Stimulated activated CD4-positive, alpha-beta T cell treated with anti-CD3 and anti-CD28 coated beads, Interleukin-15, amount 100 ng/mL, for 48 hours (primary cell): ENCODE measurements at places on chromosomes 3 and 15.

GRCh38 chr3:17782751-17783150 is 40.3 kb upstream of the TBC1D5 start:
- no peak for DNase-seq

DNA sequence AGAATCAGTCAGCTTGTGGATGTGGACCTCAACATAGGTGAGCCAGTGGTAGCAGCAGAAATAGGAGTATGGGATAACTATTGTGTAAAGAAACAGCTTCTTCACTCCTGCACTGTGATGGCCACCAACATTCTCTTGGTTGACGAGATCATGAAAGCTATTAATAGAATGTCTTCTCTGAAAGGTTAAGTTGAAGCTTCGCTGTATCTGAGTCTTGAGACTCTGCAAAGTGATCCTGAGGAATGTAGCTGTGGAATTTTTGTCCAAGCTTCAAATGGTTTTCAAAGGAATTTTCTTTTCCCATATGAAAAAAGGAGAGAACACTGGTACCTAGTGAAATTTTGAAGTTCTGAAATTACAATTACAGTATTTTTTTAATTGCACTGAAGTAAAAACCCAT is 146.3 kb downstream of the GMNC start:
- DNase-seq: no peak

- no peak for DNase-seq
Observed at GRCh38 chr3:60631509-60631908, 619.7 kb downstream of the FHIT start.

GRCh38 chr15:34018021-34018645 is 20.9 kb downstream of the AVEN start:
- no peak for DNase-seq

DNA sequence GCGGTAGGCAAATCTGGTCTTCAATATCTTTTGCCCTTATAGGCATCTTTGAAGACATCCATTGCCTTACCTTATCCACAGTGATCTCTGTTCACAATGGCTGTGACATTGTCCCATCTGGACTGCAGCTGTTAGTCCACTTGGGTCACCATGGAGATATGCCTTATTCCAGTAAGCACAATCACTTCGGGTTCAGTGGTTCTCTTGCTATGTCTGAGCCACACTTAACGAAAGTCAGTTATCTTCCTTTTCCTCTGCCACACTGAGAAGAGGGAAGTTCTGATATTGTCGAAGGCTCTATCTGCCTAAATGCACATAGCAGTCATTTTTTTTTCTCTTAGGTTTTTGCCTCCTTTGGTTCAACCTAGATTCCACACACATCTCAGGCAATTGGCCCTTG is 119.0 kb upstream of the SATB1 start:
- DNase-seq: no peak

DNA sequence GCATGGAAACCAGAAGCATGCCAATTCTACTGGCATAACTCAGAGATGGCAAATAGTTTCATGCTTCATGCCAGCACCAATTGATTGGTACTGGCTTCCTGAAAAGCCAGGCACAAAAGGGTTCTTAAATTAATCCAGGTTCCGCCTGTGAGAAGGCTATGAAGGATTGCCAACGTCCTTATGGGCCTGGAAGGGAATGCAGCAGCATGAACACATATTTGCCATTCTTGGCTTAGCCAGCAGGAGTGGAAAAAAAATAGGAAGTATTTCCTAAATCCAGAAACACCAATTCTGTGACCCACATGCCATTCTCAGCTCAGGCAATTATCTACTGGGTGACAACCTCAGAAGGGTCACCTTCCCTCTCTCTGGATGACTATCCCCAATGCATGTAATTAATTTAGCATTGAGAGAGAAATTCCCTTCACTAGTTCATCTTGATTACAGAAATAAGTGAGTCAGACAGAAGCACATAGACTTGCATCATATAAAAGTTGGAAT is 36.0 kb downstream of the ADAMTS9 start:
- no peak for DNase-seq

GRCh38 chr15:31500766-31501449 is 174.3 kb downstream of the KLF13 start:
- no peak for DNase-seq

GRCh38 chr3:182309120-182309519 is 484.2 kb upstream of the ATP11B start:
- no peak for DNase-seq

- no peak for DNase-seq
Observed at GRCh38 chr3:73605412-73605811, 19.3 kb downstream of the PDZRN3 start.

GRCh38 chr3:71310980-71311660 is 272.4 kb downstream of the FOXP1 start:
- DNase-seq: no peak

- DNase-seq: no peak
Observed at GRCh38 chr3:14482271-14482721, 57.8 kb downstream of the GRIP2 start.

- DNase-seq: no peak
Observed at GRCh38 chr3:134718726-134719125, 67.9 kb upstream of the KY start.

DNA sequence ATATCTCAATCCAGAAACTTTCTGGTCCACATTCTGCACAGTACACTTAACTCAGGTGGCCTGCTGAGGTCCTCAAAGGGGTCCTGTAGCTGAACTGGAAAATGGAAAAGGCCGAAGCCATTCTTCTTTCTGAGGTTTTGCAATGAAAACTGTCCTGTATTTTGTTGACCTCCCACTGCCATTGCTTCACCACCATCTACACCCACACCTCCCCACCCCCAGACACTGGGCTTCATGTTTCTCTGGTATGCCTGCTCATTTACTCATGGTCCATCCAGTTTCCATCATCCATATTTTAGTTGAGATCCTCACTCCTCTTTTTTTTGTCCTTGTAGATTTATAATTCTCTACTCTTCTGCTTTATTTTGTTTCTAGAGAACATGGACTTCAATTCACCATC is 115.7 kb upstream of the SLC24A5 start:
- no peak for DNase-seq

GRCh38 chr3:192281207-192281880 is 446.0 kb downstream of the FGF12 start:
- no peak for DNase-seq

- no peak for DNase-seq
Observed at GRCh38 chr3:11045536-11045935, 53.0 kb downstream of the SLC6A1 start.

DNA sequence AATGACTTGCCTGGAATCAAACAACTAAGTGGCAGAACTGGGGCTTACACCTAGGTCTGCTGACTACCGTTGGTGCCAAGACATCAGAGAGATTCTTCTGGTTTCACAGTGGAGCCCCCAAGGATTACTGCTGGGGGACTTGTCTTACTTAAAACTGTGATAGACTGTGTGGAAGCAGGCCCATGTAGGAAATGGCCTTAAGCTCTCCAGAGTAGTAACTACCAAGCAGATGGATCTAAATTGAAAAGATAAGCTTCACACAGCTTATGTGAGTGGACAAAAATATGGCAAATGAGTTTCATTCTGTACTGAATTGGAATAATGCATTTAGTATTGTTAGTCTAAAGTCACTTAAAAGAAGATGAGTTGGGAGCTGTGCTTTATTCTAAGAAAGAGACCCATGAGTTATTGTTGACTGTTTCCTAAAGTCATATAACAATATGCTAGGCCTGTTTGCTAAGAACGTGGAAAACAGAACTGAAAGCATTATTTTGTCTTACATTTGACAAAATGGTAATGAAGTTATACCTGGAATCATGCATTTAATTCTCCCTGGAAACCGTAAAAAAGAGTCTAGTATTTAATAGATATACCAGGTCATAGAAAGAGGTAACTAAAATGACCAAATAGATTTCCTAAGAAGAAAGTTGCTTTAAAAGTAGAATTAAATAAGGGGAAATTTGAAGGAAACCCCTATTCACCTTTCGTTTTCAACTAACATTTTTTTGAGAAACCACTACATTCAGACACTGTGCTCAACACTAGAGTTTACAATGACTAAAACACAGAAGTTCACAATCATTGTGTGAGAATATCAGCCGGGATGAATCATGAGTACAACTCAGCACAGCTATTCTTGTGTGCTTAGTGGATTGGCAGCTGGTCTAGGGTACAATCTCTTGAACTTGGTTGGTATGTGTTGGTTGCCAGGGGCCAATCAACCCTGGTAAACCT is 13.0 kb upstream of the MAPK6 start:
- no peak for DNase-seq

DNA sequence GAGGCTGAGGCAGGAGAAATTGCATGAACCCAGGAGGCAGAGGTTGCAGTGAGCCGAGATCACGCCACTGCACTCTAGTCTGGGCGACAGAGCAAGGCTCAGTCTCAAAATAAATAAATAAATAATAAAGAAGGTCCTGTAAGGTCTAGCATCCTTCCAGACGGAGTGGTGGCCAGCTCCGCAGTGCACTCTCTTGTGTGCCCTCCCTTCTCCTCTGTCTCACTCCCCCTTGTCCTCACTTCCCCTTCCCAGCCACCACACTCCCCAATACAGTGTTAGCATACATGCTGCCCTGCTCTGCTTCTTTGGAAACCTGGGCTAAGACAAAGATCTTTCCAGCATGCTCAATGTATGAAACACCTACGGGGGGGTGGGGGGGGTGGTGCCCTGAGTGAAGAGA is 3.4 kb upstream of the CLN6 start:
- DNase-seq: no peak

DNA sequence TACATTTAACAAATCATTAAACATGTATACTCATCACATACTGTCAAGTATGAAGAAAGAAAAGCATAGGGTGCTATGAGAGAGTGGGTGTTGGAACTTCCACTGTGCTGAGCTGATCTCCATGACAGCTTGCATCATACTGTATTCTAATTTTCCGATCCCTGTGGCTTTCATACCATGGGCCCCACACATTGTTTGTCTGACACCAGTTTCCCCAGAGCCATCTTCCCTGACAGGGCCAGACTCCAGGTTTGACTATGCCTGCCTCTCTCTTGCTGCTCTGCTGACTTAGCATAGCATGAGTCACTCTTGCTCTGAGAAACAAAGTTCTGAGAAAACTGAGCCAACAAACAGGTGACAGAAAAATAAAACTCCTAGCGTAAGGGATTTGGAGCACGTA is 37.0 kb upstream of the CASR start:
- DNase-seq: peak; percentile 64

DNA sequence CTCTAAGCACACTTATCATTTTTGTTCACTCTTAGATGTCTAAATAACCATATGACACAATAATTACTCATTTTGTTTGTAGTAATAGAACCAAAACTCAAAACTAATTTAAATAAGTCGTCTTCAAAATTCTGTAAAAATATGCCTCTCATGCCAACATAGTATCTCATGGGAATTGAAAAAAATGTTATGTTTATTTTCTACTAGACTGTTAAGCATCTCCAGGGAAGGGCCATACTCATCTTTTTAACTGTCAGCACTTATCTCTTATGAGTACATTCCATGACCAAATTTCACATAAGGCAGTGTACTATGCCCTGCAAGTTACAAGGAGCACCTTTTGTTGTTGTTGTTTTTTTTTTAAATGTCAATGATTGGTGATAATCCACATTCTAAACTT is 18.3 kb upstream of the USF3 start:
- DNase-seq: no peak

GRCh38 chr3:158127250-158128219 is 17.6 kb downstream of the RSRC1 start:
- no peak for DNase-seq

GRCh38 chr3:30733696-30734095 is 127.3 kb downstream of the TGFBR2 start:
- DNase-seq: no peak

GRCh38 chr3:170247875-170248274 is 25.7 kb downstream of the PRKCI start:
- DNase-seq: no peak

- DNase-seq: no peak
Observed at GRCh38 chr3:103385961-103386656, 951.3 kb downstream of the ZPLD1 start.

GRCh38 chr3:182455011-182455410 is 338.3 kb upstream of the ATP11B start:
- no peak for DNase-seq

GRCh38 chr3:56780936-56781335 is 20.8 kb downstream of the ARHGEF3 start:
- no peak for DNase-seq

GRCh38 chr3:111547631-111548030 is 5.6 kb downstream of the CD96 start:
- peak; percentile 27 for DNase-seq

- DNase-seq: no peak
Observed at GRCh38 chr15:92683511-92683834, 27.9 kb upstream of the FAM174B start.

DNA sequence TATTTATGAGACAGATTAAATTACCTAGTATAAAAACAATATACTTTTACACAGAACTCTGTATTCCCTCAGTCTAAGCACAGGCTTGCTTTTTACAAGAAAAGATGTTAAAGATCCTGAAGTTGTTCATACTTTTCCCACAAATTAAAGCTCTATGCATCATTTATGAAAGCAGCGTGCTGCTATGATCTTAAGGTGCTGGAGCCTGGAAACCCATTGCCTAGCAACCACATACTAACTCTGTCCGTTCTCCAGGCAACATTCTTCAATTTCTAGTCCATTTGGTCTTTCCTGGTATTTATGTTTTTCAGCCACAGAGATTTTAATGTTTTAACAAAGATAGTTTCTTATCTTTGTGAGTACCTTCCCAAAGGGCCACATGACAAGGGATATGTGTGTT is 312.0 kb downstream of the DOCK3 start:
- DNase-seq: no peak

- DNase-seq: no peak
Observed at GRCh38 chr3:150975086-150975991, 2.8 kb upstream of the CLRN1 start.

- DNase-seq: no peak
Observed at GRCh38 chr15:65902373-65902772, 33.1 kb downstream of the RAB11A start.

DNA sequence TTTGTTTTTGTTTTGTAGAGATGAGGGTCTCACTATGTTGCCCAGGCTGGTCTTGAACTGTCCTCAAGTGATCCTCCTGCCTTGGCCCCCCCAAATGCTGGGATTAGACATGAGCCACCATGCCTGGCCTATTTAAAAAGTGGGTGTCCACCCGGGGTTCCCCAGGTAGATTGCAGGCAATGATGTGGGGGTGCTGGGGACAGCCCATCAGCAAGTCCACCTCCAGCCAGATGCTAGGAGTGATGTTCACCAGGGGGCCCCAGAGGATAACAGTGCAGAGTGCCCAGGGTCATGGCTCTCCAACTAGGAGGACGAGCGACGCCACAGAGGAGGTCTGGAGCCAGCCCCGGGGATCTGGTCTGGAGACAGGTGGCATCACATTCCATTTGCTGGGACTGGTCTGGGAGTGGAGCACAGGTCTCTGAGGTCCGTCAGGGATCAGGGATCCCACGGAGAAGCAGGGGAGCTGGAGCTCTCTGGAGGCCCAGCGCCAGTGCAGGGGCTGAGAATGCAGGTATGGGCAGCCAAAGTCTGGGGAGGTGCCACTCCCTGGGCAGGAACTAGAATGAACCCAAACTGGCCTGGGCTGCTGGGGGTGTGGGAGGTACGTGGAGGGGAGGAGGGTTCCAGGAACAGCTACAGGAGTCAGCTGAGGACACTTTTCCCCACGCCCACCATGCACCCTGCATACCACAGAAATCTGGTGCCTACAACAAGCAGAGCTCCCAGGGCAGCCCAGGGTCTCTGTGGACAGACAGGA is 51.2 kb upstream of the PCSK6 start:
- no peak for DNase-seq

GRCh38 chr3:138032567-138032966 is 22.6 kb downstream of the CLDN18 start:
- no peak for DNase-seq
